ENCODE measurements at places on chromosomes 2 and 18. TPM values are rescaled to one million over a fixed set of nuclear protein-coding genes. Genes with fewer than 3 reads are reported as not detected.

DNA sequence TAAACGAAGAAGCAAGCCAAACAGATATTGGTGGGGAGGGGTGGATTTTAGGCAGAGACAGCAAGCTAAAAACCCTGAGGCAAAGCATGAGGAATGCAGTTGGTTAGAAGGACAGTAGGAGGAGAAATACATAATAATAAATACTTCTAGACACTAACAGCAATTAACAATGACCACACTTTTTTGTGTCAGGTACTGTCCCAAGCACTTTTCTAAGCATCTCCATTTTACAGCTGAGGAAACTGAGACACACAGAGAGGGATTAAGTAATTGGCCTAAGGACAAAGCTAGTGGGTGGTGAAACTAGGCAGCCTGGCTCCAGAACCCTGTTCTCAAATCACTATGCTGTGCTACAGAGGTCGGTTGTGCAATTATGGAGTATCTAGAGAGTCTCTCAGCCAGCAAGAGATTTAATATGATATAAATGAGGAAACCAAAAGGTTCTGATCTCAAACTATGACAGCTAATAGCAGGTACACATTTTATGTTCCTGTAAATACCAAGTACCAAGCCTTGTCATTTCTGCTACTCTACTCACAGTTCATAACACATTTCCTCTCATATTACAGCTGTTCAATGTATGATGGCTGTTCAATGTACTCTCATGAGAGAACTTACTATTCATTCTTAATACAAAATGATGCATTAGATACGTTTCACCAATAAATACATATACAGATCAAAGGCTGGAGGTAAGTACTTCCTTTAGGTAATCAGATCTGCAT, 5.3 kb downstream of the MAP4K3 start:
- no peak for DNase-seq

DNA sequence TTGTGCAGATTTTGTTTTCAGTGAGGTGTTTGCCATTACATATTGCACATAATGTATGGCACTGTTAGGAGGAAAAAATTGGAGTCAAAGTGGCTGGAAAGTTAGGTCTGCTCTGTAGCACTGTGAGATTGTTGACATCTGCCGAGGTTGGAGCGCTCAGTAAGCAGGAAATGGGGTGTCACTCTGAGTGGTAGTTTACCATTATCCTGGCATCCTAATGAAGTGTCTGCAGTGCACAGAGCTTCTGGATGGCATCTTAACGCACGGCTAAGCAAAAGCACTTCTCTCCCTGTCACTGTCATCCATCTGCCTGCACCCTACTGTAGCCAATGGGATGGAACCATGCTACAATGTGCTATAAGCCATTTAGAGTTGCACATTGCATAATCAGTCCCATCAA, 561.9 kb downstream of the ARHGAP15 start:
- DNase-seq = no peak

DNA sequence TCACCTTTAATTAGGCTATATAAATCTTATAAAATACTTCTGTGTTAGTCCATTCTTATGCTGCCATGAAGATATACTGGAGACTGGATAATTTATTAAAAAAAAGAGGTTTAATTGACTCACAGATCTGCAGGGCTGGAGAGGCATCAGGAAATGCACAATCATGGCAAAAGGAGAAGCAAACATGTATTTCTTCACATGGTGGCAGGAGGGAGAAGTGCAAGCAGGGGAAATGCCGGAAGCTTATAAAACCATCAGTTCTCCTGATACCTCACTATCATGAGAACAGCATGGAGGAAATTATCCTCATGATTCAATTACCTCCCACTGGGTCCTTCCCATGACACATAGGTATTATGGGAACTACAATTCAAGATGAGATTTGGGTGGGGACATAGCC, 504.4 kb downstream of the RIT2 start:
- no peak for DNase-seq

Gene PLB1
- total RNA-seq = 3.8 TPM

DNA sequence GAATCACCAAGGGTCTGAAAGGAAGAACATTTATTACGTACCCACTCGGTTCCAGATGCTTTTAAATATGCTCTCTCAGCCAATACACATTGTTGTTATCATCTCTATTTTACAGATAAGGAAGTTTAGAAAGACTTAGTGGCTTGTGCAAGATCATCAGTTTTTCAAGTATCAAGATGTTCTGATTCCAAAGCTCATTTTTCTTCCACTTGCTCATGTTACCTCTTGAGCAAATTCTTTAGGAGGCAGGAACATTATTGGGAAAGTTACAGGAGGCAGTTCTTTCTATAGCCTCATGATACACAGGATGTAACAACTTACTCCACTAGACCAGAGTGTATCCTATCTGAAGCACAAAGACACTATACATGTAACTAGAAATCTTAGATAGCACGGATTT, 65.0 kb upstream of the MMADHC start:
- DNase-seq = no peak

Gene RNF125
- total RNA-seq = 3.2 TPM

Gene SKA1
- 0.73 TPM for total RNA-seq

DNA sequence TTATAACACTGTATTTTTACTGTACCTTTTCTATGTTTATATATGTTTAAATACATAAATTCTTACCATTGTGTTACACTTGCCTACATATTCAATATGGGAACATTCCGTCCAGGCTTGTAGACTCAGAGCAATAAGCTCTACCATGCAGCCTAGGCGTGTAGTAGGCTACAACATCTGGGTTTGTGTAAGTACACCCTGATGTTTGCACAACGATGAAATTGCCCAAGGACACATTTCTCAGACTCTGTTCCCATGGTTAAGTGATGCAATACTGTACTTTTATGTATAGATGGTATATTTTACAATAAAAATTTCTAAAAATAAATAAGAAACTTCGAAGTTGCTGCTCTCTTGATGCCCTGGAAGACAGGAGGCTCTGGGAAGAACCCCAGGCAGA, 38.4 kb downstream of the YPEL5 start:
- no peak for DNase-seq

DNA sequence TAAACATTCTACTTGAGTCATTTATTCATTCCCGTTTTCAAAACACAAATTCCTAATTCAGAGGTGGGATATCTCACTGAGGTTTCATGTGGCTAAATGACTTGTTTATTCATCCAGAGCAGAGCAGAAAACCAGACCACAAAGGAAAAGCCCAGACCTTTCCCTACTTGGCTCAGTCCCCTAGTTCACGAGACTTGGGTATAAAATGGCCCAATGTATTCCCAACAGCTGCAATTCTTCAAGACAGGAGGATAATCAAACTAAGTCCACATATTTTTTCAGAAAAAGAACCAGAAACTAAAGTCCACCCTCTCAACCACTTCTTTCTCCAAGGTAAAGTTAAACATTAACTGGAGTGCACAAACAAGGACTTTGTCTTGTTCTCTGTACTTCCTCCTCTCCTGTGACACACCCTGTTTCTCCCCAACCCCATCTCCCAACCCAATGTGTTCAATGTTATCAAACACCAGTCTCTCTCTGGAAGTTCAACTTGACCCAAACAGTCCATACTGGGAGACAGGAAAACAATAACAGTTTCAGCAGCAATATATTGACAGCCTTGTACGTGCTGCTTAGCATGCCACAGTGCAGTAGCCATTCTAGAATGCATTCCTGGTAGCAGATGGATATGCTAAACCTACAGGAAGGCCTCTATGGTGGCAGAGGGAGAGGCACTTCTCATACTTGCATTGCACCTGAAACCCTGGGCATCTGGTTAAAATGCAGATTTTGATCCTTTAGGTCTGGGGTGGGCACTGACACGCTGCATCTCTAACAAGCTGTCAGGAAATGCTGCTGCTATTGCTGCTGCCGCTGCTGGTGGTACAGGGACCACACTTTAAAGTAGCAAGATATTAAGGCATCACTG, 110.7 kb downstream of the INO80D start:
- DNase-seq = no peak

Gene ALLC
- total RNA-seq = not detected

GRCh38 chr2:193382583-193382982, 1187.8 kb upstream of the TMEFF2 start:
- no peak for DNase-seq

DNA sequence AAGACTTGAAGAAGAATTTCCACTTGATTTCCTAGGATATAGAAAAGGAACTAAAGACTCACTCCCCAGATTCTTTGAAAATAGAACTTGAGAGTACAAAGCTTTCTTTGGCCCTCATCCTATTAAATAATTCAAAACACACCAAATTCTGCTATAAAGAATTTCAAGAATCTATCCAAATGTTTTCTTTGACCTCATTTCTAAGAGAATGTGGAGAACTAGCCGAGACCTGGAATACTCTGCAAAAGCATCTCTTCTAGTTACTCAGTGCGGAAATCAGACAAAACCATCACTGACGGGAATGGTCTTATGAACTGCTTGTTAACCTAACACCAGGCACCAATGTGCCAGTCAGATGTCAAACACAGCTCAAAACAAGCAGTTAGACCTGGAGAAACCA, 44.2 kb upstream of the ARL5A start:
- no peak for DNase-seq

Gene LOXL3
- 26.5 TPM for total RNA-seq

- no peak for DNase-seq
Measured at GRCh38 chr2:109609352-109610024, 4.3 kb downstream of the SEPTIN10 start.

DNA sequence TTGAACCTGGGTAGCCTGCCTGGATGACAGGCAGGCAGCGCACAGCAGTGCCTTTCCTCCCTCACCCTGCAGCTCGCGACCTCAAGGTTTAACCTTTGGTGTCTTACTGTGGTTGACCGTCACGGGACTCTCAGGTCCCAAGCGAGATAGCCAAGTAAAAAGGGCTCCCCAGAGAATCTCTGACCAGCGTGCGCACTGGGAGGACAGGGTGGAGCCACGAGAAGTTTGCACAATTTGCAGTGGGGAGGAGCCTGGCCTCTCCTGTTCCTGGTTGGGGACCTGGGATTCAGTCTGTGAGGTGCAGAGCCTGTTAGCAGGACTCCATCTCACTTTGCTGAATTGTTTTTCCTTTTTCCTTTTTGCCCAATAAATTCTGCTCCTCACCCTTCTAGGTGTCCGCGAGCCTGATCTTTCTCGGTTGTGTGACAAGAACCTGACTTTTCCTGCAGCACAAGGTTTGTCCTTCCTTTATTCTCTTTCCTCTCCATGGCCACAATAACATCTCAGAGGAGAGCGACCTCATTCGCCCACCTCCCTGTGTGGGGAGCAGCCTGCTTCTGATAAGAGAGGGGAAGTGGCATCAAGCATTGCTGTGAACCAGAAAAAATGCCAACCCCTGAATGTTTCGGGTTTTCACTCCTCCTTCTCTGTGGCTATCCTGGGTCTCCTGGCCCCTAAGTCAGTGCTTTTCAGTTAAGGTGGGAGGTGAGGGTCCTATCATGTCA, 36.2 kb downstream of the POU3F3 start:
- no peak for DNase-seq

DNA sequence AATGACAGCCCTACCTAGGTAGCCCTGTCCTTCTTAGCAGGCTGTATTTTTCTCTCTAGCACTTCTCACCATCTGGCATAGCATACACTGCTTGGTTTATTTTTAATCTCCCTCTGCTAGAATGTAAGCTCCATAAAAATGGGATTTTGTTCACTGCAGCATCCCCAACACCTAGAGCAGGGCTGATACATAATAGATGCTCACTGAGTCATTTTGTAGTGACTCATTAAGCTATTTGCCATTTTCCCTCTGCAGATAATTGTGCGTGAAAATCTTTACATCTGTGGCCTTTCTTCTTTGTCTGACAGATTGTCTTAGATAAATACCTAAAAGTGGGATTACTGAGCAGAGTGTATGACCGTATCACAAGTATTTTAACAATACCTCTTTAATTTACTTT, 82.5 kb downstream of the CERS6 start:
- DNase-seq = no peak

- no peak for DNase-seq
Measured at GRCh38 chr18:2451556-2451955, 119.7 kb downstream of the METTL4 start.

Gene CAPG
- total RNA-seq = 114 TPM

DNA sequence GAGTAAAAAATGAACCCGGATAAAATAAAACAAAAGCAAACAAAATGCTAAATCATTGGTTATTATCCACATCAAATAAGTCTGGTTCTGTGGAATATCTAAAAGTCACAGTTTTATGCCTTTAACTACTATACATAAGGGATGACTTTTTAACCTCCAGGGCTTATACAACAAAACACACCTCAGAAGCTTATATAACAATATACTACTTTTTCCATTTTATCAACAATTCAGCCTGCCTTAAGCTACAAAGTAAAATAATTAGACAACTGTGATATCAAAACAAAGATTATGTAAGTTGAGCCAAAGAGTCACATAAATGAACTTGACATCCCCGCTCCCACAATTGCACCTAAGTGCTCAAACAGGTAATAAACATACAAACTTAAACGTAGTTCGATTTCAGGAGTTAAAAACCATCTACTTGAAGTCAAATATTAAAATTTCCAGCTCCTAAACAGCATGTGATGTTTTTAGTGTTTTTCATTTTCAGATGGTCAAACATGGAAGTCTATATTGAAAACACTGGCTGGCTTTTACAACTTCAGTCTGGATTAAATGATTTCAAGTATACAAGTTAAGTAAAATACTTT, 54.7 kb downstream of the ATIC start:
- DNase-seq = no peak

- no peak for DNase-seq
Measured at GRCh38 chr2:144339048-144339447, 180.9 kb downstream of the ZEB2 start.

- no peak for DNase-seq
Measured at GRCh38 chr2:236971131-236971821, 114.4 kb upstream of the COPS8 start.

Gene KLHL29
- total RNA-seq = 12.4 TPM

GRCh38 chr2:186697536-186697935, 3.7 kb downstream of the FAM171B start:
- DNase-seq = no peak

DNA sequence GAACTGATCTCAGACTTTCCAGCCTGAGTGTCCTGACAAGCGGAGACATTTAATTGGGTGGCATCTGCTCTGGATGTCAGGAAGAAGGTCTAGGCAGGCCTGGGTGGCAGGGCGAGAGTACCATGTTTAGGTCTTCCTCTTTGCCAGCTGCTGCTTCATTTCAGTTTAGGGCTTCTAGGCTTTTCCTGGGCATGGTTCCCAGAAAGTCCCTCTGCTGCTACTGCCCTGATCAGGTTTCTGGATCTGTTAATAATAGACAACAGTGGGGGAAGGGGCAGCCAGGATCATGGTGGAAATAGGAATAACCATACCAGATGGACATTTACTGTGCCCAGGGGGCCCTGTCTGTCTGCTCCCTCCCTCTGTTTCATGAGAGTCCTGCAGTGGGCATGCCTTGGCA, 2.3 kb upstream of the PLCD4 start:
- no peak for DNase-seq

- DNase-seq = no peak
Measured at GRCh38 chr2:22952656-22953225, 432.2 kb upstream of the KLHL29 start.

GRCh38 chr2:15367715-15368114, 193.4 kb downstream of the NBAS start:
- DNase-seq = no peak
